ENCODE measurements at places on chromosomes 2 and 18.

- DNase-seq = no peak
These were observed 138.6 kb downstream of the DNER start for GRCh38 chr2:229575569-229576315.

DNA sequence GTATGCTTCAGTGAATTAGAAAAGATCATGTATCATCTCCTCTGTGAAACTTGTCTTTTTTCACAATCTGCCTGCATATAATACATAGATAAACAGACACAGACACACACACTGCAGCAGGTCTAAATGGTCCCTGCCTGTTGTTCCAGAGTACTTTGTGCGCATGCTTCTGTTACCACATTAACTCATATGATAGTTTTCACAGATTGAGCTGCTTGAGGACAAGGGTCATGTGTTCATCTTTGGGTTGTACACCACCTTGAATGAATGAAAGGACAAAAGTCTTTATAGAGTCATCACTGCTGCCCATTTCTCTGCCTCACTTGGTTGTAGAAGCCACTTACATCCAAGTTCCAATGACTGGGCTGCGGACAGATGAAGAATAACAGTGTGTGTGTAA lies 72.7 kb upstream of the GLS start:
- DNase-seq = no peak

DNA sequence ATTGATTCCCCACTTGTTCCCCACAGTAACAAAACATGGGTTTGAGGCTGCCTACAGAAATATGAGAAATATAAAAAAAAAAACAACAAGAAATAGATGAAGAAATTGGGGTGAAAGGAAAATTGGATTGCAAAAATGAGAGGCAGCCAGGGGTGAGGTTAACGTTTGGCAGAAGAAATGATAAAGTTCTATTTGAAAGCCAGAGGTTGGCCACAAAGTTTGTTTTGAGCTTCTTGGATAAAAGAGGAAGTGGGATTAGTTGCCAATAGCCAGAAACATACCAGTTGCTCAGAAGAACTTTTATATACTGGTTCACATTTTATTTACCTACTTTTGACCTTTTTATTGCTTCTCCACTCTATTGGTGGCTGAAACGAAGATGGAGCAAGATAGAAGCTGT lies 67.5 kb downstream of the FASTKD2 start:
- no peak for DNase-seq

DNA sequence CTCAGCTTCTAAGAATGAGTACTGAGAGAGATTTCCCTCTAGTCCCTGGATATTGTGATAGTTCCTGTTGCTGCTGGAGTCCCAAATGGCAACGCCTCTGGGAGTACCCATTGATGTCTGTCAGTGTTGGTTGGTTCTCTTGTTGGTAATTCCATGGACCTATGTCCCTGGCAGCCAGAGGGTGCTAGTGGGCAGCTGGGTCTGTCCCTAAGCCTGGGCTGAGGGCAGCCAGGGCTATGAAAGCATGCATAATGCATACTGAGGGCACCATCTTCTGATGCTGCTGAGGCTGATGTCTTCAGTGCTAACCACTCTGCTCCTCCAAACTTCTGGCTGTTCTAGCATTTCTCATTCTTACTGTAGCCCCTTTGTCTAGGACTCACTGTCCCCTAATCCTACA lies 35.9 kb downstream of the NABP1 start:
- DNase-seq = no peak

DNA sequence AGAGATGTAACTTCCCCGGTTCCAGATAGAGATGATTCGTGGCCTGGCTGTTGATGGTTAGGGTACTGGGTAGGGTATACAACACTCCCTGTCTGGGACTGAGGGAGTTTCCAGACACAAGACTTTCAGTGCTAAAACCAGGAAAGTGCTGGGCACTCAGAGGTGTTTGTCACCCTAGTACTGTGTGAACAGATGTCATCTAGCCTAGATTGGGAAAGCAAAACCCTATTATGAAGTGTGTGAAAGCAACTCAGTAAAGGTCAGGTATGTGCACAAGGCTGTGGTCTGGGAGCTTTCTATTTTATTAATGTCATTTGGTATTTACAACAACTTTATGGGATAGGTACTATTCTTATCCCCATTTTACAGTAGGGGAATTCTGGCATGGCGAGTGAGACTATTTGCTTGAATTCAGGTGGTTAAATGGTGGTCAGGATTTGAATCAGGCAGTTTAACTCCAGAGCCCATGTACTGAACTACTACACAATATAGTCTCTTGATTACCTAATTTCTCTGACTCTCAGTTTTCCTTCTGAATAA lies 2.6 kb downstream of the BZW1 start:
- DNase-seq = no peak

GRCh38 chr2:224136396-224136795 lies 97.3 kb upstream of the SERPINE2 start:
- DNase-seq = no peak

DNA sequence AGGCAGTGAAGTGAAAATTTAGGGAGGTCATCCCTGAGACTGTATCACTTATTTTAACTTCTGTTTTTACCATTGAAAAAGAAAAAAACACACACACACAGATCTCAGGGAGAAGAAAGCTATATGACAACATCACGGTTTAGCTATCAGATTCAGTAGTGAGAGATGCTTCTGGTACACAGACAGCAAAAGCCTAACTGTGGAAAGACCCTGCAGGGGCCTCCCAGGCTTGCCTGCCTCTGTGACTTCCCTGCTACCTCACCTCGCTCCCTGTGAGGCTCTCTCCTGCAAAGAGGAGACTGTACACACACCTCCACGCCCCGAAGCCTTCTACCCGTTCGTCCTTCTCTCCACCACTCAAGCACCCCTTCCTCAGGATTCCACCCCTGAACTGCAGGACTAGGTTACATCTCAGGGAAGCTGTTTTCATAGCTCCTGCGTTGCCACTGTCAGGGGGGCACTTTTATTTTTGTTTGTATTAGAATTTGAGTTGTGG lies 86.3 kb downstream of the EPB41L3 start:
- no peak for DNase-seq

- no peak for DNase-seq
These were observed 41.9 kb downstream of the BMPR2 start for GRCh38 chr2:202418027-202418426.

All from tibial artery (tissue), 4 donors.